Activated CD4-positive, CD25-positive, alpha-beta regulatory T cell (primary cell): ENCODE measurements at places on chromosomes 2 and 18.

GRCh38 chr2:7812231-7812995 is 869.4 kb upstream of the ID2 start:
- DNase-seq, result no peak

DNA sequence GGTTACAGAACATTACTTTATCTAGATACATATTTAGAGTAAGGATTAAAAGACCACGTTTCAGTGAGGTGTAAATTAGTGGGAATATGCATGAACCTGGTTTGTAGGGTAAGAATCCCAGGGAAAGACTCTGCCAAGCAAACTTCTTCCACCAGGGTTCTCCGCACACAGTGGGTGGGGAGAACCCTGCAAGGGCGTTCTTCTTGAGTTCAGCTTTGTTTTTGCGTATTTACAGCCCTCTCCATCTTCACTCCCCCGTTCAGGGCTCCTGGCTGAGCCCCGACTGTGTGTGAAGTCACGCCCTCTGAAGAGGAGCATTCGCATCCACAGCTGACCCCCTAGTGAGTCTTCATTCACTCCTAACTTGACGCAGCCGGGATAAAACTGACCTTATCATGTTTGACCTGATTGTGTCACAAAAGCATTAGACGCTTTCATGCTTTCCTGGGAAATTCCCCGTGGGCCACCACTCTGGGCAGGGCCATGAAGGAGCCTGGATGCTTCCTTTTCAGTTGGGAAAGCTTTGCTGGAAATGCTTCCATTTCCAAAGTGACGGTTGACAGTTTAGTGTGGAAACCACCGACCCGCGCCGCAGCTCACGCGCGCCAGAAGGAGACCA is 1.0 kb downstream of the ALKAL2 start:
- DNase-seq, result no peak

DNA sequence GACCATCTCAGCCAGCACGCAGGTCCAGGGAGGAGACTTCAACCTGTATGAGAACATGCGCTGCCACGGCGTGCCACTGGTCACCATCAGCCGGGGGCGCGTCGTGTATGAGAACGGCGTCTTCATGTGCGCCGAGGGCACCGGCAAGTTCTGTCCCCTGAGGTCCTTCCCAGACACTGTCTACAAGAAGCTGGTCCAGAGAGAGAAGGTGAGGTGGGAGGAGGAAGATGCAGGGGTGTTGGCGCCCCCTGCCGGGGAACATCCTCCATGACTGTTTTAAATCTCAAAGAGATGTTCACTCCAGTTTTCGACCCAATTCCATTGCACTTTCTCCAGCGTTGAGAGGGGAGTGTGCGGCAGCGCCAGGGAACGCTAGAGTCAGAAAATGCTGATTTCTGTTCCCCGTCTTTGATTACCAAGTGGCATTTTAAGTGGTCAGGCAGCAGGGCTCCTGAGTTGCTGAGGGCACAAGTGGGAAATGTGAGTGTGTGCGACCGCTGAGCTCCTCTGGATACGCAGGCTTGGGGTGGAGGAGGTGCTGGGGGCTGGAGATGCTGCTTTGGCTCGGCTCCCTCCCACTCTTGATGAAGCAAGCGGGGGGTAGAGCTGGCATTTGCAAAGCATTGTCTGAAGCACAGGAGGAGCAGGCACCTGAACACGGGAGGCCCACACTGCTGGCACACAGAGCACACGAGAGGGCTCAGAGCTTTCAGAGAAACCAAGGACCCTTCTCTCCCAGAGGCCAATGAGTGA is 27.7 kb upstream of the MAPRE3 start:
- peak; percentile 31 for DNase-seq

GRCh38 chr2:222998459-222998858 is 53.5 kb upstream of the KCNE4 start:
- no peak for DNase-seq

GRCh38 chr2:84878459-84878858 is 2.4 kb downstream of the TRABD2A start:
- DNase-seq, result no peak

DNA sequence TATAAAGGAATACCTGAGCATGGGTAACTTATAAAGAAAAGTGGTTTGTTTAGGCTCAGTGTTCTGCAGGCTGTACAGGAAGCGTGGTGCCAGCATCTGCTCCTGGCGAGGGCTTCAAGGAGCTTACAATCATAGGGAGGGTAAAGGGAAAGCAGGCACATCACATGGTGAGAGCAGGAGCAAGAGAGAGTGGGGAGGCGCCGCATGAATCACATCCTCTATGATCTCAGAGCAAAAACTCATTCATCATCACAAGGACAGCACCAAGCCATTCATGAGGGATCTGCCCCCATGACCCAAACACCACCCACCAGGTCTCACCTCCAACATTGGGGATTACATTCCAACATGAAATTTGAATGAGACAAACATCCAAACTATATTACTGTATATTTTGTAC is 32.5 kb downstream of the R3HDM1 start:
- no peak for DNase-seq

DNA sequence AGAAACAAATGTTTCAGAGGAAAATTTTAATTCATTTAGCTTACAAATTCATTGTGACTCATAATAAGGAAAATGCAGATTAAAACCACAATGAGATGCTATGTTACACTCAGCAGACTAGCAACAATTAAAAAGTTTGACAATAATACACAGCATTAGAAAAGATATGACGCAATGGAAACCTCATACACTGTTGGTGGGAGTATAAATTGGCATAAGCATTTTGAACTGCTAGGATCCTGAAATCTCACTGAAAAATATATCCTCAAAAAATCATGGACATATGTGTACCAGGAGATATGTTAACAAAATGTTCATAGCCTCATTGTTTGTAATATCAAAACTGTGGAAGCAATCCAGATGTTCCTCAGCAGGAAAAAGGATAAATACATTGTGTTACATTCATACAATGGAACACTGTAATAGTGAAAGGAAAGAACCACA is 13.7 kb downstream of the CALCRL start:
- DNase-seq, result no peak

GRCh38 chr2:46538393-46538792 is 59.0 kb downstream of the TMEM247 start:
- no peak for DNase-seq

GRCh38 chr2:85651097-85651496 is 16.9 kb downstream of the SFTPB start:
- no peak for DNase-seq

DNA sequence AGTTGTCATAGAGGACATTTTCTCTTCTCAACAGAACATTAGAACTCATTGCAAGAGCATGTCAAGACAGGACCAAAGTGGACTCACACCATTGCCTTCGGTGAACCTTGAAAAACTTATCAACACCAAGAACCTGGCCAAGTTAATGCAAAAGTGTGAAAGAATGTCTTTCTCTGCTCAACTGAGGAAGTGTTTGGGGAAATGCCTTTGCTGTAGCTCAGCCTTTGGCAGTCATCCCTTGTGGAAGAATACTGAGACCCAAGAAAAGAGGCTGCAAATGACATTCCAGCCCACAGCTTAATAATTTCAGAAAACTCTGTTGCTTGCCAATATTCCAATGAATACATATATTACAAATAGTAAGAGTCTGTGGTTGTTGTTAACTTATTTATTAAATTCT is 728.8 kb upstream of the PIK3C3 start:
- no peak for DNase-seq

DNA sequence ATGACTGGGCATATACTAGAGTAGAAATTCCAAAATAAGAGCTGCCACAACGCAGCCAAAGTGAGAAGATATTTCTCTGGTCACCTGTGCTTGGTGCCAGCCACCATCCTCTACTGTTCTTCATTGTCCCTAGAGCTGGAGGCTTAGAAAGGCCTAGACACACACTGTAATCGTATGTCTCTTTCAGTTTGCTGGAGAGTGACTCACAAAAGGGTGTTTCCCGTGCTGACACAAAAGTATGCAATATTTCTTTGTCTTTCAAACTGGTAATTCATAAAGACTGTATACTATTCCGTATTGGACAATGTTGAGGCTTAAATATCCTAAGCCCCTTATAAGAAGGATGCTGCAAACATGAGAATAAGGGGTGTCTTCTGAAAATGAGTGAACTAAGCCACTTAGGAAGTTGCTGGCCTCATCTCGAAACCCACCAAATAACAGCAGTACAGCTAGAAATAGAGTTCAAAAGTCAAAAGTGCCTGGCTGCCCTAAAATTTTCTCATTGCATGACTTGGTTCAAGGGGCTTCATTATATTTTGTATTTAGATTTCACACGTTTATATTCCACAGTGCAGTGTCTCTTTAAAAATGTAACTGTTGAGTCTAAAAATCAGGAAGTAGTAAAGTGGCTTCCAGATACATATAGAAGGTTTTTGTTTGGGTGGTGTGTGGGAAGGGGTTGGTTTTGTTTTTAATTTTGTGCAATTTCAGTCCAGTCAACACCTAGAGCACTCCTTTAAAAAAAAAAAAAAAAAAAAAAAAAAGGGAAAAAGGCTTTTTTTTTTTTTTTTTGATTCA is 601.1 kb downstream of the ARHGAP15 start:
- DNase-seq, result no peak

- no peak for DNase-seq
Measured at GRCh38 chr2:236916181-236916580, 169.5 kb upstream of the COPS8 start.

GRCh38 chr2:142425551-142425950 is 294.7 kb upstream of the LRP1B start:
- no peak for DNase-seq

DNA sequence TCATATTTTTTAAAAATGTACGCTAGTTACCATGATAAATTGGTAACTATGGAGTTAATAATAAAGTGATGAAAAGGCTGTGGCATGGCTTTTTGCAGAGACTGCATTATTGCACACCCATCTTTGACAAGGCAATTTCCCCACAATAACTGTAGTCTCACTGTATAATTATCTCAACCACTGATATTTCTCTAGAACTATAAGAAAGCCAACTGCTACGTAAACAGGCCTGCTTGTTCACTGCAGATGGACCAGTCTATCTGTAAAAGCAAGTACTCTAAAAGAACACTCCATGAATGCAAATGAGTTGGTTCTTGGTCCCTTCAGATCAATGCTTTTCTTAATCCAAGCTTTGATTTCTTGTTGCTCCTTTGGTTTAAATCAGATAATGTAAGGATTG is 218.7 kb downstream of the RBM43 start:
- no peak for DNase-seq

- DNase-seq, result no peak
Measured at GRCh38 chr18:293536-293935, 25.7 kb upstream of the THOC1 start.

DNA sequence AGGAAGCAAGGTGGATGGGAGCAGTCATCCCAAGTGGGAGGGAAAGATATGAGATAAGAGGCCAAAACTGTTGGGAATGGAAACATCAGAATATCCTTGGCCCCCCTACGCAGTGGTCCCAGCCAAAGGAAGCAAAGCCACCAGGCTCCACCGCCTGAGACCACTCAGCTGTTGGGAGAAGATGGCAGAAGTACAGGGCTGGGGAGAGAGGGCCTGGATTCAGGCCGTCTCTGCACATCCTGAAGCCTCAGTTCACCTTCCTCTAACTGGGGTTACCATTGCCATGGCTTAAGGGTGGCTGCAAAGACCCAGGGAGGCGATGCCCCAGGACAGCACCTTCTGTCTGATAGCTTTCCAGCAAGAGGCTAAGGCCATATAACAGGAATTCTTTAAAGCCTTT is 193.8 kb downstream of the MGAT5 start:
- DNase-seq, result no peak

- DNase-seq, result no peak
Measured at GRCh38 chr2:20567159-20567925, 83.6 kb downstream of the HS1BP3 start.

GRCh38 chr2:54898456-54899226 is 151.6 kb downstream of the RTN4 start:
- no peak for DNase-seq

GRCh38 chr2:105080461-105080860 is 42.6 kb downstream of the MRPS9 start:
- no peak for DNase-seq

DNA sequence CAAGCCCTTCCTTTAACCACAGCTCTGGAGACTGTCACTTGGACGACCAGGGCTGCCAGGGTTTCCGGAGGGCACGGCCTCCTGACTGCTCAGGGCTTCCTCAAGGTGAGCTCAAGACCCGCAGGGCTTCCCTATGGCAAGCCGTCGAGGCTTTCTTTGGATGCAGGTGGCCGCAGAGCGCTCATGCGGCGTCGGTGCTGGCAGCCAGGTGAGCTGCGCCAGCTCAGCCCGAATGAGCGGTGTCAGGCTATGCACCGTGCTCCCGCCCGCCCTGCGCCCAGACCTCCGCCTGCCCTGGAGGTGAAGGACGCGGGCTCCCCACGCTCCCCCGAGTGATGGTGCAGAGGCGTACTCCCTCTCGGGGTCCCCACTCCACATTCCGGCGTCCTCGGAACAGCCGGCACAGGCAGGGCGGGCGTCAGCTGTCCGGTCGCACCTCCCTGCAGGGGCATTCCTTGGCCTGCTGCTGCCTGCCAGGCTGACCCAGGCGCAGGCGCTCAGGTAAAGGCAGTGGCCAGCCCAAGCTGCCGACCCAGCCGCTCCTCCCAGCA is 20.8 kb upstream of the TUBB6 start:
- DNase-seq, result no peak

DNA sequence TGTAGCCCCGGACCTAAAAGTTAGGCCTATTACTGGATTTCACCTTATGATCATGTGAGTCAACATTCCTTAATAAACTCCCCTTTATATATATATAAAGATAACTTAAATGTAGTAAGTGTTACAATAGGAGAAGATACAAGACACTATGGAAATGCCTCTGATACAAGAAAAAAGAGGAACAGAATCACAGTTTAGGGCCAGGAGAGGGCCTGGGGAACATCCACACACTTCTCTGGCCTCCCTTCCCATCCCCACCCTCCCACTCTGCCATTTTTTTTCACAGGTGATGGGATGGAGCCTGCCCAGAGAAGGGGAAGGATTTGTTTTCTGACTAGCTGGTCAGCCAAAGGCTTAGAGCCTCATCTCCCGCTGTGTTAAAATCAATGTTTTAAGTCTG is 6.4 kb downstream of the CDC42EP3 start:
- DNase-seq, result no peak

- DNase-seq, result no peak
Measured at GRCh38 chr18:23519734-23520133, 16.4 kb downstream of the RMC1 start.

DNA sequence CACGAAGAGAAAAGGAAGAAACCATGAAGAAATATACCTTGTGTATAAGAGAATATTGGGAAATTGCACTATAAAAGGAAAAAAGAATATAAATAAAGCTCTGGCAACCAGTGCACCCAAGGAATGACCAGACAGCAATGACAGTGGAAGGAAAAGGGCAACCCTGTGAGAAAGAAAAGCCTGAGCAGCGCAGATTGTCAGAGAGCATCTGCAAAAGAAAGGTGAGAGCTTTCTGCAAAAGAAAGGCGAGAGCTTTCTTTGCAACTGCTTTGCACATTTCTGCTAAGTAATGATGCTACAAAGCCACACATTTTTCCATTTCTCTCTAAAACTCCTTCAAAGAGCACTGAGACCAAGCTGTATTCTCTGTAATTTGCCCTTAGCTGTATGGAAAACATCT is 83.6 kb downstream of the CTNNA2 start:
- no peak for DNase-seq

GRCh38 chr2:28325567-28326468 is 66.8 kb upstream of the FOSL2 start:
- DNase-seq, result no peak
